GM12865 (cell line): ENCODE measurements at places on chromosomes 7 and 10.
A peak's percentile ranks its signal among the peaks of the same experiment; 100 is the strongest.

- no peak for DNase-seq
These were observed 26.6 kb upstream of the FAM180A start for GRCh38 chr7:135775230-135775629.

- DNase-seq, result no peak
These were observed 12.6 kb downstream of the NACAD start for GRCh38 chr7:45075871-45076796.

GRCh38 chr7:101957744-101958525, 140.5 kb downstream of the CUX1 start:
- DNase-seq, result peak; percentile 56

DNA sequence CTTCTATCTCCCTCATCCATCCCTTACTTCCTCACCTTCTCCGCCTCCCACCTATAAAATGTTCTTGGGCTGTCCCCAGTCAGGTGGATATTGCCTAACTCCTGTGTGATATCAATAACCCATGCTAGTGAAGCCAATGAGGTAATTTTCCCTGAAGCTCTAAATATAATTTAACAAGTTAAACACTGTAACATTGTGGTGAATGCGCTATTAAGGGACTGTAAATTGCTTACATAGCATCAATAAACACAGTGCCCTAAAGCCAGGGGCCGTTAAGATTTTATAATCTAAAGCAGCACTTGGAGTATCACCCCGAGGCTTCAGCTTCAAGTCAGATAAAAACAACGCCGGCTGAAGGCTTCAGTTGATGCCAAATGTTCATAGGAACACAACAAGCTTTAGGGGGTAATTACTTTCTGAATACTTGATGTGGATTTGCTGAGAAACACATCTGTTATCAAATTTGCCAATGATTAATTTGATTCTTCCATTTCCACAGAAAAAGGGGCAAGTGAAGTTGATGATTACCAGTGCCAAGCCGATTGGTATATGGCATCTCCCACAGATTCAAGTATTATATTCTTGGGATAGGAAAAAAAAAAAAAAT, 138.4 kb downstream of the CREB5 start:
- DNase-seq, result no peak

- DNase-seq, result peak; percentile 39
These were observed 275.3 kb downstream of the NRG3 start for GRCh38 chr10:82150123-82150900.

DNA sequence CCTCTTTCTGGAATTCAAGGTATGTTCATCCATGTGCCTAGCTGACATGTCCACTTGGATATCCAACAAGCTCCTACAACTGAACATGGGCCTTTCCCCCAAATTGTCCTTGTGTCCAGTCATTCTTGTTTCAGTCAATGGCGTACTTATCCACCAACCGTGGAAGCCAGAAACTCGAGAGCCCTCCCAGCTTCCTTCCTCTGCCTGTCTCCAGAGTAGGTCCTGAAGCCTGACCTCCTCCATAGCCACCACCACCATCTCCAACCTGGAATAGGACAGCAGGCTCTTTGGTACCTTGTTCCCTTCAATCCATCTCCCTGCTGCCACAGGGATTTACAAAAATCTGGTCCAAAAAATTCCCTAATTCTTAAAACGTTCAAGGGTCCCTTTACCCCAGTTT, 305.1 kb downstream of the RPS24 start:
- no peak for DNase-seq

DNA sequence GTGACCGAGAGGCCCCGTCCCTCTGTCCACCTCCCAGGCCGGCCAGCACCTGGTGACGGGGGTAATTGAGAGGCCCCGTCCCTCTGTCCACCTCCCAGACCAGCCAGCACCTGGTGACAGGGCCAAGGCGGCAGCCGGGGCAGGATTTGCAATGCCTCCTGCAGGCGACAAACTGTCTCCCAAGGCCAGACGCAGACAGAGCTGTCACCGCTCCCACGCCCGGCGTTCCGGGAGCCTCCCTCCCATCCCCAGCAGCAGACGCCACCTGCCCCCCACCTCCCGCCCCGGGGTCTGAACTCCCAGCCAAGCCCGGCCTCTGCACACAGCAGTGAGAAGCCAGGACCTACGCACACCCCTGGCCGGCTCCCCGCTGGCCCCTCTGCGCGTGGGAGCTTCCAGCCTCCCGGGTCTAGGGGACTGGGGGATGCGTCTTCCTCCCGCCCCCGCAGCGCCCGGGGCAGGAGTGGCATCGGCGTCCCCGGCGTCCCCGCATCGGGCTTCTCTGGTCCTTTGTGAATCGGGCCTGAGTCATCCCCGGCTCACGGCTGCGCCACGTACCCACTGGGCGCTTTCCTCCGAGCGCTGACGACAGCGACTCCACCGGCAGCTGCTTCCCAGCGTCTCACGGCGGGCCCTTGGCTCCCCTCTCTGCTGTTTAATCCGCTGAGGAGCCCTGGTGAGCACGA, 95.1 kb upstream of the DIP2C start:
- no peak for DNase-seq

GRCh38 chr7:111132833-111133232, 41.9 kb downstream of the LRRN3 start:
- DNase-seq, result no peak

GRCh38 chr7:91789558-91789957, 90.9 kb downstream of the MTERF1 start:
- DNase-seq, result no peak

DNA sequence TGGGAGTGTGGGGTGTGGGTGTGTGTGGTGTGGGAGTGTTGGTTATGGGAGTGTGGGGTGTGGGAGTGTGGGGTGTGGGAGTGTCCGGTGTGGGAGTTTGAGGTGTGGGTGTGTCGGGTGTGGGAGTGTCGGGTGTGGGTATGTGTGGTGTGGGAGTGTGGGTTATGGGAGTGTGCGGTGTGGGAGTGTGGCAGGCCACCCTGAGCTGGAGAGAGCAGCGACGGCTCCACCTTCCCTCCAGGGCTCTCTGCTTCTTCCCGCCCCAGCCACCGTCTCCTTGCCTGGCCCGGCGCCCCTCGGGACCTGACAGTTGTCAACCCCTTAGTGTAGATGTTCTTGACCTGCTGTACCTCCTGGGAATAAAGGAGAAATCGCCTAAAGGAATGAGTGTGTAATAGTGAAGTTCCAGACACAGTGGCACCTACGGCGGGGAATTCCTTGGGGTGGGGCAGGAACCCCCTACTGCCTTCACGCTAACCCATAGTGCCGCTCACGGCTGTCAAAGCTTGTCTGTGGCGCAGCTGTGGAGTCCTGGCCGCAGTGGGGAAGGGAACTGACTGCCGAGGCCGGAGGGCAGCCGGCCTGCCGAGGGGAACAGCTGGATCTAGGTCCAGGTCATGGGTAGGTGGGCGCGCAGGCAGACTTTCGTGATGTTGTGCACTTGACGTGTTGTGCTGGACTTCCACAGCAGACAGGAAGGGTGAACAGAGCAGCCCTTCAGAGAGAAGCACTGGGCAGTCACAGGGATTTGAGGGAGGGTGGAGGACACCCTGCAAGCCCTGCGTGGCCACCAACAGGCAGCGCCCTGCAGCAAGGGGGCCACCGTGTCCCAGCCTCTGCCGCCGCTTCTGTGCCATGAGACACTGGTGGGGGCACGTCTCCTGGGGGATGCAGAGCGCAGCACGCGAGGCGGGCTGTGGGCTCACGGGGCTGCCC, 49.0 kb upstream of the EN2 start:
- peak; percentile 13 for DNase-seq

GRCh38 chr7:26668821-26669220, 195.6 kb downstream of the SKAP2 start:
- DNase-seq, result no peak

DNA sequence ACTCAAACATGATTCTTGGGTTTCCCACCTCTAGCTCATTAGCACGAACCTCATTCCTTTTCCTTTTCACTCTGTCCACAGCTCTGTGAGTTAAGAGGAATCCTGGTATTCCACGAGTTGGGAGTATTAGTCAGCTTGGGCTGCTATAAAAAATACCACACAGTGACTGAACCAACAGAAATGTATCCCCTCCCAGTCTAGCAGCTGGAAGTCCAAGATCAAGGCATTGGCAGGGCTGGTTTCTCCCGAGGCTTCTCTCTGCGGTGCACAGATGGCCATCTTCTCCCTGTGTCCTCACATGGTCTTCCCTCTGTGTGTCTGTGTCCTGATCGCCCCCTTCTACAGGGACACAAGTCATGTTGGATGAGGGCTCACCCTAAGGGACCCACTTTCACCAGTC, 261.6 kb downstream of the TNS3 start:
- no peak for DNase-seq

- DNase-seq, result no peak
These were observed 444.3 kb downstream of the AUTS2 start for GRCh38 chr7:70042533-70042932.

DNA sequence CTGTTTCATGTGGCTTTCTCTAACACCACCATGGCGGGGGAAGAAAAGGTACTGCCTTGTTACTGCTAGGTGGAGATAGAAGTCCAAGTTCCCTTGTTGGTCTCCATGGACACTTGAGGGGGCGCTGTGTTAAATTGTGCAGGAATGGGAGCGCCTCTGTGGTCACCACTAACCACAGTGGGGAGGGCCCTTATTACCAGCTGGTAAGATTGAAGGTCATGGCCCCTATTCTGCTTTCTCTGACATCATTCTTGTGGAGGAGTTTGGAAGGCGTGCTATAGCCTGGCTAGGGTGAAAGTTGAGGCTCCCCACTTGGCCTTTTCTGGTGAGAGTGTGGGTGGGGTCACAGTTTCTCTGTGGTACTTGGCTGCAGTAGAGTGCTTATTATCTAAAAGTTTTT, 14.9 kb upstream of the MXI1 start:
- DNase-seq, result peak; percentile 57

- no peak for DNase-seq
These were observed 108.9 kb upstream of the GATA3 start for GRCh38 chr10:7945469-7946187.

GRCh38 chr7:3175285-3175902, 125.7 kb upstream of the SDK1 start:
- DNase-seq, result no peak

GRCh38 chr7:19069842-19070241, 47.6 kb downstream of the TWIST1 start:
- no peak for DNase-seq

GRCh38 chr7:47474937-47475879, 106.7 kb downstream of the TNS3 start:
- peak; percentile 75 for DNase-seq

- no peak for DNase-seq
These were observed 5.3 kb downstream of the GALNTL5 start for GRCh38 chr7:151961536-151961935.

DNA sequence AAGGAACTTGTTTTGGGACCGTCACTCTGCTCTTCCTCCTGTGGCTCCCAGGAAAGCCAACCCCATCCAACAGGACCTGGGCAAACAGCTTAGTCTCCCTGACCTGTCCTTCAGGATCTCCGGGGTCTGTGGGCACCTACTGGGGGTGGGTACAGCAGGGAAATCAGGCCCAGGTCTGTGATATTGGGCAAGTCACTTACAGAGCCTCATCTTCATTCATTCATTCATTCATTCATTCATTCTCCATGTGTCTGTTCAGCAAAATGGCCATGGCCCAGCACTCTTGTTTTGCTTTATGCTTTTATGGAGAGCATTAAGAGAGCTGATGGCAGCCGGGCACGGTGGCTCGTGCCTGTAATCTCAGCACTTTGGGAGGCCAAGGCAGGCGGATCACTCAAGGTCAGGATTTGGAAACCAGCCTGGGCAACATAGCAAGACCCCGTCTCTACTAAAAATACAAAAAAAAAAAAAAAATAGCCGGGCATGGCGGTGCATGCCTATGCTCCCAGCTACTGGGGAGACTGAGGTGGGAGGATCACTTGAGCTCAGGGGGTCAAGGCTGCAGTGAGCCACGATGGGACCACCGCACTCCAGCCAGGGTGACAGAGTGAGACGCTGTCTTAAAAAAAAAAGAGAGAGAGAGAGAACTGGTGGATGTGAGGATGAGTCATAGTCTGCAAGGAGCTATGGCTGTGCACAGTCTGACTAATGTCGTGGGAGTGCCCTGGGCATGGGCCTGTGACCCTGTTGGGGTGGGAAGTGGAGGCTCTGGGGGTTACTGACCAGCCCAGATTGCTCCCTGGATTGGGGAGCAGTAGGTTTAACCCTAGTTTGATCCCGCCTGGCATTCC, 54.3 kb downstream of the CLIP2 start:
- DNase-seq, result no peak

- DNase-seq, result no peak
These were observed 14.1 kb downstream of the NRCAM start for GRCh38 chr7:108442039-108442568.

- DNase-seq, result no peak
These were observed 129.5 kb downstream of the PTPN20 start for GRCh38 chr10:47040681-47041080.

DNA sequence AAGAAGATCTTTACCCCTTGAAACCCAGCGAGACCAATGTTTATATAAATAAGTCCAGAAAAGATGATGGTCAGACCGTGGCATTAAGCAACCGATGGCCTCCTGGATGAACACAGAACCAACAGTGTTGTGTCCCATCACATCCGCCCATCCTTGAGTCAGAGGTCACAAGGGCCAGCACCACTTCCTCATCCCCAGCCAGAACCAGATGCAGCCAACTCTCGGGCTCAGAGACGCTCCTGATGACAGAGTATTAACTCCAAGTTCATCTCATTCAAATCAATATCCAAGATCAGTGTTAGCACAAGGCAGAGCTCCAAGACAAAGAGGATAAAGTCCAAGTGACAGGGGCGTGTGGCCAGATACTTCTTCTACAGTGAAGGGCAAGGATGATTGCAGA, 63.5 kb downstream of the FAM53B start:
- DNase-seq, result no peak

- DNase-seq, result no peak
These were observed at the start of gene GRM8 for GRCh38 chr7:127252778-127253280. Gene GRM8, minus strand, starts transcription at chr7:127252941.

GRCh38 chr7:73342645-73343044, 14.7 kb downstream of the FKBP6 start:
- no peak for DNase-seq
